ENCODE measurements at places on chromosomes 4 and X.
A peak's percentile ranks its signal among the peaks of the same experiment; 100 is the strongest.

DNA sequence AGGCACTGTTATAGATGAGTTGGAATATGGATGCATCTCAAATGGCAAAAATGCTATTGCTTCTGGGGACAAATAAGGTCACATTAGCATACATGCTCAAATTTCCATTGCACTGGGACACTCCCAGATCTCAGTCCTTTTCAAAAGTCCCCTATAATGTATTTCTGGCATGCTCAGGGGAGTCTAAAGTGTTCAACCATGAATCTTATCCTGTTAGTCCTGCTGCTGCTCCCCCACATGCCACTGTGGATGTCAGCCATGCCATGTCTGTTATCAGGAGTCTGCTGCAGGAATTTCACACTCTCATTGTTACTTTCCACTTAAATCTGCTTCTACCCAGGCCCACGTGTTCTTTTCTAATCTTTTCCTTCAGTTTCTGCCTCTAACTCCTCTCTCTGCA lies 1000.6 kb downstream of the CCSER1 start:
- DNase-seq: no peak

DNA sequence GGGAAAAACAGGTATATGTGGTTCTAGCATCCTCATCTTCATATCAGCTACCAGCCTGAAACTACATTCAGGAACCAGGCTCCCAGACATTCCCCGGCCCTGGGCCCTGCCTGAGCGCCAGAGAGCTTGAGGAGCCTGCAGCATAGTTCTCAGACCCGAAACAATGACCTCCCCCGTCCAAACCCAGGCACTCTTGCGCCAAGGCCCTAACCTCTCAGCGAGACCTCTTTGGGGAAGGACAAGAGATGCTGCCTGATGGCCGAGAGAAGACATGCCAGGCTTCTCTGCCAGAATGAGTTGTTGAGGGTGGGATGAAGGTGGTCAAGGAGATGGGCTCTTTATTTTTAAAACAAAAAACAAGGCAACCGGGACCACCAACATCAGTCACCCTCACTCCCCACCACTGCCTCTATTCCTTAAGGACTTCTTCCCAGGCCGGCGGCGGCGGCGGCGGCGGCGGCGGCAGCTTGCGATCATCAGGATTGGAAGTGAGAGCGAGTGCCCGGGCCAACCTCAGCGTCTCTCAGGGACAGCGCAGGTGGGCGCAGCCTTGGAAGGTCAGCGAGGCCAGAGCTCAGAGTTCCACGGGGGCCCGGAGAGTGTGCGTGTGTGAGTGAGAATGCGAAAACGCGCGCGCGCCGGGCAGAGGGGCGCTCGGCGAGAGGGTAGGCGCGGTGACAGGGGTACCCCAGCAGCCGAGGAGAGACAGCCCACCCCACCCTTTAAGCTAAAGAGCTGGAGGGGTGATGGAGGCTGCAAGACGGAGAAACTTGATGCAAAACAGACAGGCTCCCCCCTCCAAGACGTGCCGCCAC lies 601 bp downstream of the INPP4B start:
- DNase-seq: peak; percentile 27

DNA sequence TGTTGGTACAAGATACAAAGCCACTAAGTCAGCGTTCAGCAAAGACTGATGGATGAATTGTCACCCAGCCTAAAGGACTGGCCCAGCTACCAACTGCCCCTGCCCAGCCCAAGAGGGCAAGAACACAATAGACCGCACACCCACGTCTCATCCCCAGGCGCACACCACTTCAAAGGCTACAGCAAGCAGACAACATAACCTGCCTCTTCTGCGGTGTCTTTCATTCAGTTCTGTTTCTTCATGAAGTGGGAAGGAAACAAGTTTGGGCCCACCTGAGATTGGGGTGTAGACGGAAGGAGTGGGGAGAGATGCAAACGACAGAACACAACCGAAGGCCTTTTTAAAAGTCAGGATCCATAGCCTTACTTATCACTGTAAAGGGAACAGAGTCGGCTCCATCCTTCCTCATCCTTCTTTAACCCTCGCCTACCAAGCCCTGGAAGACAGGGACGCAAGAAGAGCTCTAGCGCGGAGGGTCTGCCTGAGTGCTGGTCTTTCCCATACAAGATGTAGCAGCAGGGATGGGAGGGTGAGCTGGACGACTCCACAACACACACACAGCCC lies 691 bp downstream of the SCARB2 start:
- DNase-seq: peak; percentile 14

DNA sequence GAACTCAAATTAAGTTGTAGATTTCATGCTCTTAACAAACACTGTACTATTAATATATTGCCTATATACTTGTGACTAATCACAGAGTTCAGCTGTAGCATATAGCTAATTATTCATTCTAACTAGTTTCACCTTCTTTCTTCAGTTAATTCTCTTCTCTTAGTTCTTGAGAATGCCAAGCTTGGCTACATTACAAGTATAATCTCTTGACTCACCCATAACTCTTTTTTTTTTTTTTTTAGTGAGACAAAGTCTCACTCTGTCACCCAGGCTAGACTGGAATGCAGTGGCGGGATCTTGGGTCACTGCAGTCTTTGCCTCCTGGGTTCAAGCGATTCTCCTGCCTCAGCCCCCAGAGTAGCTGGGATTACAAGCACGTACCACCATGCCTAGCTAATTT lies 5.4 kb downstream of the KLHL5 start:
- peak; percentile 32 for DNase-seq

- DNase-seq: no peak
Observed at GRCh38 chrX:72078411-72078810, 53.3 kb downstream of the RTL5 start.
